ENCODE measurements at places on chromosomes 1 and 21.

- DNase-seq: no peak
Measured at GRCh38 chr1:20271498-20272400, 18.9 kb upstream of the VWA5B1 start.

DNA sequence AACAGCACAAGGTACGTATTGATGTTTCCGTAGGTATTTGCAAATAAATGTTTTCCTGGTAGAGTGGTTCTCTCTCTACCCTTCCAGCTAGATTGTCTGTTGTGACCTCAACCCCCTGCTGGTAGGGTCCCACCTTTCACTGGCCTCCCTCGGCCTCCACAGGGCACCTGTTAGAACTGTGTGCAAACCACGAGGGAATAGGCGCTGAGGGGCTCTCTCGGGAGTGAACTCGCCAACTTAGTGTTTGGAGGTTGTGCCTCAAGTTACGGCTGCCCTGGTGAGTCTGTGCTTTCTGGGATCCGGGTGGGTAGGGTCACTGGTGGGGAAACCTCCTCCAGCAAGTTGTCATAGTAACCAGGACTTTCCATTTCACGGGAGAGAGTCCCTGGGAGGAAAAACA lies 204.7 kb upstream of the EDN2 start:
- no peak for DNase-seq

GRCh38 chr1:90973897-90974798 lies 47.7 kb downstream of the ZNF644 start:
- no peak for DNase-seq

DNA sequence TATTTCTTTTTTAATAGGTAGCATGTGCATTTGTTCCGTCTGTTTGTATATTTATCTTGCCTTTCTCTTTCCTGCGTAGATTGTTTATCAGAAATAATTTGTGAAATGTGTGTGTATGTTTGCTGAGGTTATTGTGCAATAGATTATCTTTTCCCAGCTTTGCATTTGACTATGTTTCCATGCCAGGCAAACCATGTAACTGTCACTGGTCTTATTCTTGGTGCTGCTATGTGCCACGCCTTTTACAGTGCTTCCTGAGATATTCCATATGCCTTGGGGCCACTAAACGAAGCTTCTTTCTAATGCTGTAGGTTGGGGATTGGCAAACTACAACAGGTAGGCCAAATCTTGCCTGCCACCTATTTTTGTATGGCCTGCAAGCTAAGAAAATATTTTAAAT lies 598.8 kb downstream of the PLPP3 start:
- no peak for DNase-seq

DNA sequence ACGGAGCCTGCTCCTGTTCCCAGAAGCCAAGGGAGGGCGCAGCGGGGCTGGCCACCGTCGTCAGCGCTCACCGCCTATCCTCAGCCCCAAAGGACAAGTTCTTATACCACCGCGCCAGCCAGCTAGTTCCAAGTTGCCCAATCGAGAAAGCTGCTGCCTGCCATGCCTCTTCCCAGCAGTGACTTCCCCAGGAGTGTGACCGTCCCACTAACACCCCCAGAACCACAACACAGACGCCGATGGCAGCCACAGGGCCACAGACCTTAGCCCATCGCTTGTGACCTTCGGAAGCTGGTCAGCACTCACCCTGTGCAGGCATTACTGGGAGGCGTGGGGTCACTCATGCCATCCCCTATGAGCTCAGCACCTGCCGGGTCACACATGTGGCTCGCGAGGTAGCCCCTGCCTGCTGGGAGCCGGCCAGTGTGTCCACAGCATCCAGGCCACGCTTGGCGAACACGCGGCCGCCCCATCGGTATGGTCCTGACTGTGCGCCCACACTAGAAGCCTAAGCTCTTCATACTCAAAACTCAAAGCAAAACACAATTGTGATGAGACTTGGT lies 20.1 kb downstream of the NADK start:
- peak; percentile 46 for DNase-seq

- no peak for DNase-seq
Measured at GRCh38 chr1:230066031-230066430, 1.0 kb upstream of the GALNT2 start.

- DNase-seq: no peak
Measured at GRCh38 chr1:174799136-174799479, 200.6 kb upstream of the CACYBP start.

- DNase-seq: no peak
Measured at GRCh38 chr21:32099812-32100416, 178.9 kb downstream of the MIS18A start.

- no peak for DNase-seq
Measured at GRCh38 chr21:26617176-26617575, 44.1 kb upstream of the CYYR1 start.

DNA sequence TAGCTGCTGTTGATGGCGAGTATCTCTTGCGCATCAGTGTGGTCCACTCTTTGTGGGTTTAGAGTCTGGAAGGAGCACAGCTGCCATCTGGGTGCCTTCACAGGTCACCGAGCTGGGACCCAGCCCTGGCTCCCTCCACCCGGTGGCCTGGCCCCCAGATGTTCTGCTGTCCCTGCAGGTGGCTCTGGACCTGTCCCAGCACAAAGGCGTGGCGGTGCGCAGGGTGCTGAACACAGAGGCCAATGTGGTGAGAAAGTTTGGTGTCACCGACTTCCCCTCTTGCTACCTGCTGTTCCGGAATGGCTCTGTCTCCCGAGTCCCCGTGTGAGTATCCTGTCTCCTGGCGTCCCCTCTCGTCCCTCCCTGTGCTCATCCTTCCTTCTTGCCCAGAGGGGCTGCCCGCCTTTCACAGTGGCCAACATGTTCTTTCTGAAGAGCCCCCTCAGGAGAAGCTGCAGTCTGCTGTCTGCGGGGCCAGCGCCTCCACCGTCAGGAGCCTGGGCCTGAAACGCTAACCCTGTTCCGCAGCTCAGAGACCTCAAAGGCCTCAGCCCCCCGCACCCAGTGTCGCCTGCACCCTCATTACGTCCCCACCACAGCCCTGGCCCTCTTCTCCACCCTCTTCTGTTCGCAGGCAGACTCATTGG lies 27.4 kb downstream of the QSOX1 start:
- no peak for DNase-seq

- DNase-seq: no peak
Measured at GRCh38 chr1:57017717-57018116, 51.9 kb upstream of the C8B start.

GRCh38 chr1:43267291-43267805 lies 2.4 kb upstream of the TMEM125 start:
- DNase-seq: no peak

DNA sequence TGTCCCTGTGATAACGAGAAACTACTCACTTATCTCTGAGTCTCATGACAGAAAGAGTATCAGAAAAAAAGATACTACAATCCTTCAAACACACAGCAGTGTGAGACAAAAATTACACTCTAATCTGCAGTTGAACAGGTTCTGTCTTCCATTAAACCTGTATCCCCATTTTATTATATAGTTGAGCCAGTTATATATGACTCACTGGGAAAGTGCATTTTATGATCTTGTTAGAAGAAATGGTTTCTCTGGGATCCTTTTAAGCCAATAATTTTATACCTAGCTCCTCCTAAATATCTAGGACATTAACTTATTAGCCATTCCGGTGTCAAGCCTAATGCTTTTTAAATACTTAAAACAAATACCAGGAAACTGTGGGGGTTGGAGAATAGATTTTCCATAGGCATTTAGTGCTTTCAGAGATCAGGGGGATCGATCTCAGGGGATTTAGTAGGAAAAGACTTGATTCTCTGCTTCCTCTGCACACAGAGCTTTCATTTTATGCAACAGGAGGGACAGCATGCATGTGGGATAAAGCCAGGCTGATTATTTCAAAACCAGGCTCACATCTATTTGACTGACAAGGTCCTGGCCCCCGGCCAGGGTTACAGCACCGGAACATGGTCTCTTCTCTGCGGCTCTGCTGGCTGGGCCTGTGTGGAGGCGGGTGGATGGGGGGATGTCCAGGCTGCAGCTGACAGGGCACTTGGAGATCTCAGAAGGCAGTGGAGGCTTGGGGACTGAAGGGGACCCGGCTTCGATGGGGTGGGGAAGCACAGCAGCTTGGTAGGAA lies 310.6 kb downstream of the DISC1 start:
- no peak for DNase-seq

- DNase-seq: no peak
Measured at GRCh38 chr1:169483500-169483966, 2.2 kb downstream of the SLC19A2 start.

GRCh38 chr1:240000634-240001033 lies 91.0 kb upstream of the FMN2 start:
- peak; percentile 50 for DNase-seq

DNA sequence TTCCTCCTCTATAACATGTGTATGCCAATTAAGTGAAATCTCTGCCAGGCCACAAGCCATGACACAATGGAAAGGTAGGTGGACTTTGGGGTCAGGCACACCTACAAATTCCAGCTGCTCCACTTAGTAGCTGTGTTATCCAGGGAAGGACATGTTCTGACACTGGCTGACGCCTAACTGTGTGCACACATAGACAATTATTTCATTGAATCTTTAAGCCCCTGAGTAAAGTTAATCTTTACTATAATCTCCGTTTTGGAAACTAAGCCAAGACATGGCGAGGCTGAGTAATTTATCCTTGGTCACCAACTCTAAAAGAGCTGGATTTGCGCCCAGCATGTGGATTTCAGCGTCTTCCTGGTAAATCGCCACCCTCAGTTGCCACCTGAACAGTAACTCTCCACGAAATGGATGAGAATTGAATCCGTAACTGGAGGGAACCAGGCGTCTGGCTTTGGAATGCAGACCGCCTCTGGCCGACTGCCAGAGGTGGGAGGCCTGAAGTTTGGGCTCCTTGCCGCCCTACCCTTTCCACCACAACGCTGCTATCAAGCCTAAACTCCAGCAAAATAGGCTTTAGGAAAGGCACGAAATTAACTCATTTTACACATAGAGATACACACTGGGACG lies 888 bp upstream of the SNRPE start:
- no peak for DNase-seq

- no peak for DNase-seq
Measured at GRCh38 chr1:97212671-97213070, 491.1 kb downstream of the PTBP2 start.

- peak; percentile 27 for DNase-seq
Measured at GRCh38 chr21:33968080-33968994, 52.7 kb upstream of the ATP5PO start.

- DNase-seq: no peak
Measured at GRCh38 chr1:226293553-226293920, 15.4 kb downstream of the LIN9 start.

DNA sequence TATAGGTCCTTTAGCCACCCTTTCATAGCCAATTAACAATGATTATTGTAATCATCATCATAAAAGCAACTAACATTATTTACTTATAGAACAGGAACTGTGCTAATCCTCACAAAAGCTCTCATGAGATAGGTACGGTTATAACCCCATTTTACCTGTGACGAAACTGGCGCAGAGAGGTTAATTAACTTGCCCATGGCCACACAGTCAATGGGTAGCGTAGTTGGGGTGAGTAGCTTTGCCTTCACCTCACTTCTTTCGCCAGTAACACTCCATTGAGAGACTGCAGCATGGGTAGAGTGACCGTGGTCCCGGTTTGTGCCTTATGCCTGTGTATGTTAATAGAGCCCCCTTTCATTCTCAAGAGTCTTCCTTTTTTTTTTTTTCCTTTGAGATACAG lies 10.3 kb downstream of the NIPAL3 start:
- DNase-seq: no peak

DNA sequence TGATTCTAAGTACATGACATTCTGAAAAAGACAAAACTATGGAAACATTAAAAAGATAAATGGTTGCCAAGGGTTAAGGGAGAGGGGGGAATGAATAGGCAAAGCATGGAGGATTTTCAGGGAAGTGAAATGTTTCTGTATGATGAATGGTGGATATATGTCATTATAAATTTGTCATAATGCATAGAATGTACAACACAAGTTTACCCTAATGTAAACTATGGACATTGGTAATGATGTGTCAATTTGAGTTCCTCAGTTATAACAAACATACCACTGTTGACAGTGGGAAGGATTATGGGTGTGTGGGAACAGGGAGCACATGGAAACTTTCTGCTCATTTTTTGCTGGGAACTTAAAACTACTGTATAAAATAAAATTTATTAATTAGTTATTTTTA lies 427.1 kb upstream of the ESRRG start:
- DNase-seq: no peak

DNA sequence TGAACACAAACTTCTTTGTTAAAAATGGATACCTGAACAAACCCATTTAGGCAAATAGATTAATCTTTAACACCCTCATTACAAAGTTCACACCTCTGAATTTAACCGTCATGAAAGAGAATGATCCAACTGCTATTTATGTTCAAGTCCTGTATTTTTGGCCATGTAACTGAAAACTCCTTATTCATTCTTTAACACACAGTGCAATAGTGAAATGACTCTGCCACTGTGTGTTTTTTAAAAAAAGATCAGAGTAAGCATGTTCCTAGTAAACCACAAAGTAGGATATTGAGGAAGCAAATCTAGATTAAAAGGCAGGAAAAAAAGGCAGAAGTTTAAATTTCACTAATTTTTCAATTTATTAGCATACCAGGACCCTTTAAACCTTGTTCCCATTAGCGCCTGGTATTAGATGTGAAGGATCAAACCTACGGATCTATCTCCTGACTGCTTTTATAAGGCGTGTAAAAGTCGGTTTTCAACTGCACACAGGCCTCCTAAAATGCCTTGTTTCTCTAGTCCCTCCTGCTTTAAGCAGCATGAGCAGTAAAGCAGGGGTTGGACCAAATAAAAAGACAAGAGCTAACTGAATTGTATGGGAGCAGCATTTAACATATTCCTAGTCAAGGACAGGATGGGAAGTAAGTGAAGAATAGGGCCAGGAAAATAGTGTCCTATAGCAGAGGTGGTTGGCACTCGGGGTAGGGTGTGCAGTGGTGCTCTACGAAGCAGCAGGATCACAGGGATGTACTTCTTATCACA lies 33.4 kb downstream of the NUCKS1 start:
- peak; percentile 42 for DNase-seq

GRCh38 chr1:145757420-145757819 lies 38.1 kb downstream of the CD160 start:
- no peak for DNase-seq

DNA sequence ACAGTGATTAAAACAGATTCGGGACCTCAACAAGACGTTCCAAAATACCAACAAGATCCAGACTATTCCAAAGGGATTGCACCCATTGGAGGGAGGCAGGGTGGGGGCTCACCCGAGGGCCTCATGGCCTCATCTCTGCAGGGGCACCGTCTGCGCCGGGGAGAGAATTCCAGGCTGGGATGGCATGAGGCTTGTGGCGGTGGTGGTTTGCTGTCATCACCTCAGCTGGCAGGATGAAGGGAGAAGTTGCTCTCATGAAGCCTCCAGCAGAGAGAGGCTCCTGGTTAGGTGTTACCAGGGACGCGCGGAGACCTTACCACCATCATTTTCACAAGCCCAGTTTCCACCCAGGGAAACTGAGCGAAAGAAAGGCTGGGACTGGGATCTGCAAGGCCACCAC lies 6.7 kb upstream of the PDPN start:
- no peak for DNase-seq

GRCh38 chr1:24551960-24552571 lies 3.8 kb upstream of the NCMAP start:
- DNase-seq: no peak

GRCh38 chr21:44347911-44348451 lies 5.4 kb upstream of the TRPM2 start:
- no peak for DNase-seq

GRCh38 chr1:66999640-67000400 lies 54.1 kb downstream of the SLC35D1 start:
- DNase-seq: no peak
